B cell (primary cell): ENCODE measurements at places on chromosomes 5 and 9. TPM values are rescaled to one million over a fixed set of nuclear protein-coding genes. Genes with fewer than 3 reads are reported as not detected.
A peak's percentile ranks its signal among the peaks of the same experiment; 100 is the strongest.

DNA sequence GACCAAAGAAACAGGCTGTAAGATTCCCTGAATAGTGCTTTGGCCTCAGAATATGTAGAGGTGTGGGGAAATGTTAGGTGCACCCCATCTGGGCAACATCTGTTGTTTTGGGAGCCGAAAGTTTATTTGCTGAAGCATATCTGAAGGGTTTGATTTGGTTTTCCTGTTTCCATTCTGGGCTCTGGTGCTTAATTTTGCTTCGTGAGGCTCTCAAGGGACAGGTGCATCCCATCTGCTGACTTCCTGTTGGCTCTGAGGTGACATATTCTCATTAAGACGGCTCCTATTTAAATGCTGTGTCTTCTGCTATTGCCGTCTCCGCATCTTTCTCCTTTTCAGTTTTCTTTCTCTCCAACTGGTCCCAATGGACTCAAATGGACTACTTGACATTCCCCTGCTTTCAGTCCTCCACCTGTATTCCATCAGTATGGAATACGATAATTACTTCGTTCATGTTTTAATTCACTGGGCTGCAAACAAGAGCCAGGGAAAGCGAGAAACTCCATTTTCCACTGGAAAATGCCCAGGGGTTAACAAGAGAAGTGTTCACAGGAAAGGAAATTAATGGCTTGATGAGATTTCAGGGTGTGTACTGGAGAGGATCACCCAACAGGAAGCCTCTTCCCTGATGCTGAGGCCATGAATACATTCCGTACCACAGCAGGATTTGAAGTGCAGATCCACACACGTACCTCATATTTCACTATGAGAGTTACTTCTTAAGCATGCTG is 104.0 kb downstream of the MTX3 start:
- no peak for DNase-seq
- peak overlapping the region; percentile 24 for H3K4me3 ChIP-seq
- no peak overlapping the region for H3K27ac ChIP-seq
- H3K36me3 ChIP-seq: no peaks in the 10 kb centered on the region

DNA sequence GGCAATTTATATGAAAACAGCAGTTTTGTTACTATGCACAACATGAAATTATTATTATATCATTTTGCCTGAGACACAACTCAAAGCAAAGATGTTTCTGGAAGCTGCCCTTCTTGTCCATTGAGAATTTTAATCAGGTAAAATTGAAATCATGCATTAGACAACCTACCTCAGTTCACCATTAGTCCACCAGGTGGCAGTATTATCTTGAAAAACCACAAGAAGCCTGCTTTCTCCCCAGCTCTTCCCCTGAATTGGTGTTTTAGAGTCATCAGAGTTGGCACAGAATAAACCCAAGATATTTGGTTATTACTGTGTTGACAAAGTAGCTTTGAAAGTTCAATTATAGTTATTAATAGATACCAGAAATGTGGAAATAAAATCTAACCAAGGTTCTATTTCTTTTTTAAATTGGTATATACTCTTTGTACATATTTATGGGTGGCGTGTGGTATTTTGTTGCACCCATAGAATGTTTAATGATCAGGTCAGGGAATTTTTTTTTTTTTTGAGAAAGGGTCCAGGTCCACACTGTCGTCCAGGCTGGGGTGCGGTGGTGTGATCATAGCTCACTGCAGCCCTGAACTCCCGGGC is 25.7 kb downstream of the UTP15 start:
- no peaks in the 10 kb centered on the region for H3K27me3 ChIP-seq
- no peak overlapping the region for H3K27ac ChIP-seq

GRCh38 chr5:157540707-157541446 is 34.7 kb downstream of the ADAM19 start:
- peaks cover 80% of the 10 kb centered on the region for H3K36me3 ChIP-seq
- H3K4me1 ChIP-seq: peaks cover 69% of the 10 kb centered on the region

Gene EPB41L4B
- total RNA-seq: 2.5 and 2.9 TPM in 2 replicates

Gene IFNA21
- total RNA-seq: not detected in 2 replicates

Gene PCDHGC4
- total RNA-seq: 0.42 and 0.75 TPM in 2 replicates

- no peak for DNase-seq
- H3K27me3 ChIP-seq: no peaks in the 10 kb centered on the region
- H3K36me3 ChIP-seq: no peaks in the 10 kb centered on the region
- H3K4me1 ChIP-seq: peaks cover 24% of the 10 kb centered on the region
- H3K27ac ChIP-seq: no peak overlapping the region
Observed at GRCh38 chr5:61621202-61621650, 289.2 kb downstream of the ZSWIM6 start.

Gene GTF3C5
- total RNA-seq: 77.3 and 80.5 TPM in 2 replicates

GRCh38 chr9:109520475-109521132 is 22.5 kb upstream of the PTPN3 start:
- no peaks in the 10 kb centered on the region for H3K36me3 ChIP-seq
- no peaks in the 10 kb centered on the region for H3K4me1 ChIP-seq
- H3K27me3 ChIP-seq: no peaks in the 10 kb centered on the region
- peak; percentile 44 for DNase-seq

GRCh38 chr5:169670769-169671525 is 33.9 kb downstream of the DOCK2 start:
- H3K27me3 ChIP-seq: no peaks in the 10 kb centered on the region
- peak; percentile 25 for DNase-seq
- peaks cover 9% of the 10 kb centered on the region for H3K4me1 ChIP-seq
- H3K27ac ChIP-seq: no peak overlapping the region

Gene ZNF608
- total RNA-seq: 17.4 and 21.0 TPM in 2 replicates

GRCh38 chr9:129675620-129676019 is 10.2 kb downstream of the PRRX2 start:
- DNase-seq: no peak
- no peaks in the 10 kb centered on the region for H3K4me1 ChIP-seq
- H3K27ac ChIP-seq: no peak overlapping the region
- H3K36me3 ChIP-seq: no peaks in the 10 kb centered on the region

DNA sequence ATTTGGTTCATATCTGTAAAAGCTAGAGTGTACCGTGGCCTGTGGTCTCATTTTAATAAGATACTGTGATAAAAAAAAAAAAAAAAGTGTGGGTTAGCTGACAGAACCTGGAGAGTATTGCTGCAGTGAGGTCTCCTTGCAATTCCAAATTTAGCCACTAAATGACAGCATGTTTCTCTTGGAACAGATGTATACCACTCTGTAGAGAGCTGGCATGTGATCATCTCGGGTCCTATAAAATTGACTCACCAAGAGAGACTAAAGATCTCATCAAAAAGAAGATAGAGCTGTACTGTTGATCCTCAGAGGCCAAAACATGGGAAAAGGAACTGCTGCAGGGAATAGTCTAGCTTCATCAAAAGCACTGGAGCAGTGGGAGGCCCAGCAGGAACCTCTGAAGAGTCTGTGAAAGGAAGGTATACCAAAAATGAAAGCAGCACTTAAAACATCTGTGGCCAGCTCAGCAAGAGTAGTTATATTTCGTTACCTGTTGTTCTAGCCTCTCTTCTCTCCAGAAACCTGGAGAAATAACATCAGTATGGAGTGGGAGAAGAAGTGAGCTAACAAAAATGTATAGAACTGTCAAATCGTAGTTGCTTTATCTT is 826.8 kb downstream of the EFNA5 start:
- no peaks in the 10 kb centered on the region for H3K27me3 ChIP-seq
- no peak for DNase-seq
- no peak overlapping the region for H3K4me3 ChIP-seq
- H3K4me1 ChIP-seq: no peaks in the 10 kb centered on the region
- no peak overlapping the region for H3K27ac ChIP-seq

DNA sequence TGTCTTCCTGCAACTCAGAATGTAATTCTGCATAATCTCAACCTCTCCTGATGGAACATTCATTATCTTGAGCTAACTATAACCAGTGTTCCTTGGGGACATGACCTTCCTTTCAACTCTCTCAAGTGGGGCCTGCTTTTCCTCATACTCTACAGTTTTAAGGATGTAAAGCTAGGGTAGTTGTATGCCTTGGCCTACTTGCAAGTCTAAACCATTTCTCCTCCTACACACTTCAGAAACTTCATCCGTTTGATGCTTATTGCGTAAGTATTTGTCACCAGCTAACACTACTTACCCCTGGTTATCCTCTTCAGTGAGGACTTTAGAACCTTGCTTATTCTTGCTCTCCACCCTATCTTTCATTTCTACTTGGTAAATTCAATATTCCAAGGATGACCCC is 548.9 kb downstream of the HINT1 start:
- H3K27ac ChIP-seq: no peak overlapping the region
- H3K4me1 ChIP-seq: no peaks in the 10 kb centered on the region
- H3K27me3 ChIP-seq: no peaks in the 10 kb centered on the region
- H3K4me3 ChIP-seq: no peak overlapping the region

Gene IL17B
- total RNA-seq: not detected in 2 replicates

Gene ARAP3
- 3.0 and 3.7 TPM in 2 replicates for total RNA-seq

Gene EGFLAM
- total RNA-seq: not detected in 2 replicates

- H3K27ac ChIP-seq: no peak overlapping the region
- H3K27me3 ChIP-seq: no peaks in the 10 kb centered on the region
- no peak for DNase-seq
- no peak overlapping the region for H3K4me3 ChIP-seq
- H3K4me1 ChIP-seq: no peaks in the 10 kb centered on the region
Observed at GRCh38 chr5:65161655-65162054, 320.1 kb downstream of the ADAMTS6 start.

DNA sequence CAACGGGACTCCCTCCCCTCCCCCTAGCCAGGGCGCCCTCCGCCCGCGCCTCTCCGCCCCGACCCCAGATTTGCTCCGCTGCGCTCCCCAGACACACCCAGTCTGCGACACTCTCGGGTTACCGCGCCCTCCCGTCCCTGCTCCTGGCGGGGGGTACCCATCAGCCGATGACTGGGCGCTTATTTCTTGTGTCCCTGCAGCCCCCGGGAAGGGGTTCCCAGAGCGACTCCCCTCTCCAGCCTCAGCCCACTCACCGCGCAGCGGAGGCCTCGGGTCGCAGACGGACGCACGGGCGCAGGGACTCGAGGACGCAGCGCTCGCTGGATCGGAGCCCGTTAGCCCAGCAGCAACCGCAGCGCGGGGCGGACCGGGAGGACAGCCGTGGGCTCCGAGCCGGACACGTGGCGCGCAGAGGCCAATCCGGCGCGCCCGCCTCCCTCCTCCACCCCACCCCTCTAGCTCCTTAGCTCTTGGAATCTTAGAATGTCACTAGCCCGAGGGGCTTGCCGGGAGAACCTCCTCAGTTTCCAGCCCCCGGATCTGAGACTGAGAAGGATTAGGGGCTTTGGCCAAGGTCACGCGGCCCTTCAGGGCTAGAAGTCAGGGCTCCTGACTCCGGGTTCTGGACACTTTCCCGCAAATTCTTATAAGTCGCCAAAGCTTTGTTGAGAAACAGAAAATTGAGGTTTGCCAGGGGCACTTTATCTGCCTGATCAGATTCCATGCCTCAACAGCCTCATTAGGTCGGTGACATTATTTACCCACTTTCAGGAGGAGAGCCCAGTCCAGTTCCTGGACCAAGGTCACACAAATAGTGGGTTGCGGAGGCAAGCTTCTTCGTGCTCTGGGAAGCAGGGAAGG is at the start of gene ANXA6:
Gene ANXA6 (minus strand): TSS at position 354 of the 861 bp plus-strand sequence. CDS start 9,878 bp downstream, outside the sequence.
- peaks cover 74% of the 10 kb centered on the region for H3K4me1 ChIP-seq
- no peaks in the 10 kb centered on the region for H3K27me3 ChIP-seq
- H3K27ac ChIP-seq: peak within 1 kb of the TSS; percentile 76

DNA sequence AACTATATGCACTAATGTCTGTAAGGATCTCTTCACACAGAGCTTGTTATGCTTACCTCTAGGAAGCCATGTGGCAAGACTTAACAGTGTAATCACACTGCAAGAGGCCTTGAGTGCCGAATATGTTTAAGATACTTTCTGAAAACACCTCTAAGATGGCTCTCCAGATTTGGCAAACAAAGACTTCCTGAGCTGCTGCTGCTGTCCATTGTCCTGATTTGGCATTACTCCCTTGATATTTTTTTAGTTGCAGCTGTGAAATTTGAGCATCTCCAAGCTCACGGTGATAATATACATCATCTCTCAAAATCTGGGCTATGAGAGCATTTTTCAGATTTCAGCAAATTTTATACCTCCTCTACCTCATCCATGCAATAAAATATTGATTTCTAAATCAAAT is 384.5 kb upstream of the CDH6 start:
- H3K36me3 ChIP-seq: no peaks in the 10 kb centered on the region
- H3K4me3 ChIP-seq: no peak overlapping the region
- no peak for DNase-seq
- no peaks in the 10 kb centered on the region for H3K4me1 ChIP-seq
- H3K27me3 ChIP-seq: no peaks in the 10 kb centered on the region
